ENCODE measurements at places on chromosomes 13 and 19. TPM values are rescaled to one million over a fixed set of nuclear protein-coding genes. Genes with fewer than 3 reads are reported as not detected.

- DNase-seq, result no peak
- H3K27me3 ChIP-seq, result no peaks in the 10 kb centered on the region
- H3K4me1 ChIP-seq, result no peaks in the 10 kb centered on the region
Measured at GRCh38 chr13:91684746-91685145, 286.3 kb downstream of the GPC5 start.

YJEFN3 gene
- polyA plus RNA-seq, result 11.2 TPM

PTH2 gene
- not detected for polyA plus RNA-seq

- no peaks in the 10 kb centered on the region for H3K4me1 ChIP-seq
- H3K36me3 ChIP-seq, result no peaks in the 10 kb centered on the region
- H3K4me3 ChIP-seq, result no peak overlapping the region
Measured at GRCh38 chr19:54352041-54352440, 12.7 kb downstream of the LAIR1 start.

C19orf38 gene
- polyA plus RNA-seq, result 1.4 TPM

DNA sequence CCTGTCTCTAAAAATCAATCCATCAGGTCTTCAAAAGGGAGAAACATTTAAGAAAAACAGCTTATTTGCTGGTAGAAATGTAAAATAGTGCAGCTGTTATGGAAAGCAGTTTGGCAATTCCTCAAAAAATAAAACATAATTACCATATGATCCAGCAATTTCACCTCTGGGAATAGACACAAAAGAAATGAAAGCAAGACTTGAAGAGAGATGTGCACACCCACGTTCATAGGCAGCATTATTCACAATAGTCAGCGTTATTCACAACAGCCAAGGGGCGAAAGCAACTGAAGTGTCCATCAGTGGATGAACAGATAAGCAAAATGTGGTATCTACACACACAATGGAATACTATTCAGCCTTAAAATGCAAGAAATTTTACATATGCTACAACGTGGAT, 45.1 kb upstream of the DOCK9 start:
- H3K36me3 ChIP-seq, result no peaks in the 10 kb centered on the region
- no peaks in the 10 kb centered on the region for H3K4me1 ChIP-seq

LCP1 gene
- polyA plus RNA-seq, result 35.5 TPM
